ENCODE measurements at places on chromosomes 2 and 18.
A peak's percentile ranks its signal among the peaks of the same experiment; 100 is the strongest.

DNA sequence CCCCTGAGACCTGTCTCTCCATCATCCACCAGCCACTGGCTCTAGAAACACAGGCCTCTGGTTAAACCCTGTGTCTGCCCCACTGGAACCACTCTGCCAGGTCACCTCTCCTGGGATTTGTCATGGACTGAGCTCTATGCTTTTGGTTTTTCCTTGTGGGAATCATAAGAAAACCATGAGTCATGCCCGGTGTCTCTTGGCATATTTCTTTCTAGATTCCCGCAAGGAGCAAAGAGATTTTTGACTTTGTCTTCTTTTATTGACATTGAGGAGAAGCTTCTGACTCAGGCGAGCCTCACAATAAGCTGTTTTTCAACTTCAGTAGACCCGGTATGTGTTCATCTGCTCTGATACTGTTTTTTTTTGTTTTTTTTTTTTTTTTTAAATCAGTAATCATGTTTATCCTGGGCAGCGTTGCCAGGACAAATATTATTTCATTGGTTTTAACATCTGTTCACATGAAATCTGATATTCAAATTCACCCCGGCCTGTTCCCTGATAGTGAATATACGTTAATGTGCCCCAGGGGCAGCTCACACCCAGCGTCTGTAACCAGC lies 207.1 kb downstream of the ACKR3 start:
- DNase-seq, result no peak

DNA sequence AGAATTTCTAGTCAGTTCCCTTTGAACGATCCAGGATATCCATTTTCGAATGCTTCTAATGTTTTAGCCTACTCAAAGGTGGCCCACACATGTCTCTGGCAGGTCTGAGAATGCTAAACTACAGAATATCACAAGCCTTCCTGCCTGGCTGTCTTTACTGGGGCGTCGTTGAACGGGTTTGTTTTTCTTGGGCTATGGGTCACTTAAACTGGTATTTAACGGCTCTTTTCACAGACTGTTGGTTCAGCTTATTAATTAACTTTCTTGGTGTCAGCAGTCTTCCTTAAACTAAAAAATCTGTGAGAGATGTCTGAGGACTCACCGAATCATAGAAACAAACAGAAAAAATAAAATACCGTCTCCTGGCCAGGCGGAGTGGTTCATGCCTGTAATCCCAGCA lies 563.2 kb upstream of the NRP2 start:
- DNase-seq, result no peak

DNA sequence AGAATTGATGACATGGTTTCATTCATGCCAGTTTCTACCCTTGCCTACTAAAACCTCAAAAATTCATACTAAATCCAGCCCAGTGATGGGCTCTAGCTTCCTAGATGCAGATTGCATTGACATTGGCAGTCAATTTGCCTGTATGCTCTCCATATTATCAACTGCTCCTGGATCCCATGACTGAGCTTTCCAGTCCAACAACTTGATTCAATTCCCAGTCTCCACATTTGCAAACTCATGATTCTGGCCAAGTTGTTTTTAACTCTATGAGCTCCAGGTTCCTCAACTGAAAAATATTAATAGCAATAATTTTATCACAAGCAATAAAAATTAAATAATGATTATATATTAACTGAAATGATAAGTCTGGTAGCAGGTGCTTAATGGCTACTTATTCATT lies 51.0 kb upstream of the DSC1 start:
- DNase-seq, result no peak

GRCh38 chr2:63993871-63994270 lies 25.4 kb downstream of the VPS54 start:
- peak; percentile 9 for DNase-seq

DNA sequence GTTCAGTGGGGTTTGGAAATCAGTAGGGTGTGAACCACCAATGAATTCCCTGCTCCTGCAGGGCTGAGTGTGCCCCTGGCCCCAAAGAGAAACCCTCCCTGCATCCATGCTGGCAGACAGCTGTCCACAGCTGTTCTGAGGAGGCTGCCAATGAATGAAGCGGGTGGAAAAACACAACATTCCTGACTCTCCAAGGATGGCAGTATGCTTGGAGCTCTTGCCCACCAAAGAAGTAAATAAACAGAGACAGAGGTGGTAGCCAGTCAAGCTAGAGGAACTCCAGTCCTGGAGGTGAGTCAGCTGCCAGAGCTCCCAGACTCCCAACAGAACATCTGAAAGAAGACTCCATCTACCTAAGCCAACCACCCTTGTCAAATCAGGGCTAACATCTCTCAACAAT lies 6.2 kb downstream of the ZBTB7C start:
- no peak for DNase-seq

DNA sequence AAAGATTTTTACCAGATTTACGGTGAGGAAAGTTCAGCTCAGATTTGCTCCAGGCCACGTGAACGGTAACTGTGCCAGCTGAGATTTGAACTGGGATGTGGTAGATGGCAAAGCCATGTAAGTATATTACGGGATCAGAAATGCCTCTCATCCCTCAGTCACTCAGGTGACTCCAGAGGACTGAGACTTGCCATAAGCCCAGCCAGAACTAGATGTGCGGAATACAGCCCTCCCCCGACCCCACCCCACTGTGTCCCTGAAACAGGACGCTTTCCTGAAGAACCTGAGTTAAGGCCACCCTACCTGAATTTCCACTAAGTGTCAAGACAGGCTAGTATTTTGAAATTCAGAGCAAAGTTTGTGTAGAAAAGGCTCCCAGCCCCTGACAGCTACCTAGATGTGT lies 1.3 kb upstream of the FHL2 start:
- DNase-seq, result no peak

DNA sequence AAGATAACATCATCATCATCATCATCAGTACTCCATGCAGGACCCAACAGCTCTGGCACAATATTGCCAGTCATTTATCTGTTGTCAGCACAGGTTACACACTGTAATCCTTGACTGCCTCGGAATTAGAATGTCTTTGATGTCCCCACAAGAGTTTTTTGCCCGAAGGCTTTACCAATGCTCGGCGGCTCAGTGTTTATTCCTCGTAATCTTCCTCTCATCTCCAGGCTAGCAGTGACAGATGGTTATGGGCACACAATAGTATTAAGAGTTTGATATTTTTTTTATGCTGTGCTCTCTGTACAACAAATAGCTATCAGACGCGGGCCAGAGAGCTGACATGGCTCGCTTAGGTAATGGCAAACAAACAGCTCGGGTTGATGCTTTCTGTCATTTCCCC lies 515.2 kb downstream of the ZEB2 start:
- no peak for DNase-seq

- no peak for DNase-seq
These were observed 59.7 kb downstream of the MAP4K3 start for GRCh38 chr2:39377226-39377939.

DNA sequence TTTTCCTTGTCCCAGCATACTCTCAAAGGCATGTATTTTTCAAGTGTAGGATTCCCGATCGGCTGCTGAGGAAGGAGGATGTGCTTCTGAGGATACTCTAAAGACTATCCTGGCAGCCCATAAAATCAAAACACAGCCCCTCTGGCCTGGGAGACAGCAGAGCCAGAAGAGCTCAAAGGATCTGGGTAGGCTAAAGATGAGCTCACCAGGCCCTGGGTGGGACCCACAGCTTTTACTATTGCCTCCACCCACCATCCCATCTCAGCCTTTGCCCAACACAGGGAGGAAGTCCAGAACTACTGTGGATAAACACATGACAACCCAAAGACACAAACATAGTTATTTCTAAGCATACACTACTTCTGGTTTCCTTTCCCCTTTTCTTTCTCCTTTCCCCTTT lies 79.1 kb upstream of the ZFP36L2 start:
- DNase-seq, result no peak

- no peak for DNase-seq
These were observed 35.5 kb upstream of the GNAL start for GRCh38 chr18:11653521-11653920.

- no peak for DNase-seq
These were observed 1.0 kb downstream of the DARS1 start for GRCh38 chr2:135984199-135985017.

DNA sequence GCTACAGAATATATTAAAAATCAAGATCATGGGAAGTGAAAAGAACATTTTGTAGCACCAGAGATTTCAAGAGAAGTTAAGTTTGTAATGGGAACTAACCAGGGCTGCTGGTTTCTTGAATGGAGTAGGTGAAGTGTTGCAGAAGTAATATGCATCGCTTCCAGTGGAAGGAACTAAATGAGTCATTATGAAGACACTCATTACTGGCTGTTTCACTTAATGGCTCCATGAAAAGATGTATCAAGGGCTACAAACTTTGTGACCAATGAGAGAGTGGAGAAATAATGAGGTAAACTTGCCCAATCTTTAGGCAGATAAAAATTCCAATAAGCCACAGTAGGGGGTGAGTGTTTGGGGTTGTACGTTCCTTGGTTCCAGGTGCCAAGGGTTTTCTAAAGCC lies 380.4 kb upstream of the POU3F3 start:
- no peak for DNase-seq

GRCh38 chr2:12428324-12428723 lies 288.4 kb upstream of the TRIB2 start:
- DNase-seq, result no peak

- no peak for DNase-seq
These were observed 9.8 kb upstream of the FZD5 start for GRCh38 chr2:207779523-207779922.

GRCh38 chr2:46852598-46852997 lies 63.0 kb downstream of the MCFD2 start:
- no peak for DNase-seq

GRCh38 chr2:80489717-80490116 lies 185.2 kb upstream of the LRRTM1 start:
- DNase-seq, result no peak

DNA sequence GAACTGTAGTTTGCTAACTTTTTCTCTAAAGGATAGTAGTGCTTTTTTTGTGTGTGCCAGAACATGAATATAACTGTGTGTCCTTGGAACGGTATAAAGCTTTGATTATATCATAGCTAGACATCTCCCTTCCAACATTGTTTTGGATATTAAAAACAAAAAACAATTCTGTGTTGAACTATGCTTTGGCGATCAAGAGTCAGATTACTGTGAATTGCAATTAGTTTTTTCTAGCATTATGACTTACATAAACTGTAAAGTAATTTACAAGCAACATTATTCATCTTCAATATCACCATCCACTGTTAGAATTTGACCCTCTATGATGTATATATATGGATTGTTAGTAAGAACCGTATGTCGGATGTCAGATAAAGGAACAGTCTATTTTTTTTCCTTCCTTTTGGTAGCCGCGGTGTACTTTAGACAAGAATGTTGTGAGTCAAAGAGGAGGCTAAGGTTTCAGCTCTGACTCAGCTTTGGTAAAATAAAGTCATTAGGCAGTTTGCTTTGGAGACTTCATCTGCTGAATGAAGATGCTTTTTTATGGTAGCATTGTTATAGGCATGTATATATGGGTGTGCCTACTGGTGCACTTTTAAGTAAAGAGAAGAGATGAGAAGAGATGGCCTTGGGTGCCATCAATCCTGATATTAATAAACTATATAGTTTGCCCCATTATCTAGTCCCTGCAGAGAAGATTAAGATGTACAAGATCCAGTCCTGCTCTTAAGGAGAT lies 76.4 kb downstream of the LTBP1 start:
- DNase-seq, result no peak

DNA sequence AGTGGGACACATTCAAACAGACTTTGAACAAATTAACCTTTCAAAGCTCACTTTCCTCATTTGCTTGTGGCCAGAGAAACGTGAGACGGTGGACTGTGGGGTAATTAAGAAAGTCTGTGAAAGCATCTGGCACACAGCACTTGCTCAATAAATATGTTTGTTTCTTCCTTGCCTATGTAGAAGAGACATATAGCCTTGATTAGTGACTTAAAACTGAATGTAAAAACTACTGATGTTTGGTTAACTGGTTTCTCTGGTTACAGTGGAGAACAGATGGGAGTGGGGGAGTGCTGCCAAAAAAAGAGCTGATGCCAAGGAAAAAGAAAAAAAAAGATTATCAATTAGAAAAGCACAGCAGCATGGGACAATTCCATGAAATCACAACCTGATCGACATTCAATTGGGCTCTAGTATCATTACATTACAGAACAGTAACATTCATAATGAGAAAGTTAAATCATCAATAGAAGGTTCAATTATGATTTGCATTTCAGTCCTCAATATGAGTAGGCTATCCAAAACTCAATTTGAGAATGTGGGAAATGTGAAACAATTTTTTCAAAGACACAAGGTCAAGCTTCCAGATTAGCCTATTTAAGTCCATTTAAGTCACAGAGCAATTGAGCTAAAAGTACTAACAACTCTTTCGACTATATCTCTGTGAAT lies 14.7 kb downstream of the CUL3 start:
- DNase-seq, result no peak

DNA sequence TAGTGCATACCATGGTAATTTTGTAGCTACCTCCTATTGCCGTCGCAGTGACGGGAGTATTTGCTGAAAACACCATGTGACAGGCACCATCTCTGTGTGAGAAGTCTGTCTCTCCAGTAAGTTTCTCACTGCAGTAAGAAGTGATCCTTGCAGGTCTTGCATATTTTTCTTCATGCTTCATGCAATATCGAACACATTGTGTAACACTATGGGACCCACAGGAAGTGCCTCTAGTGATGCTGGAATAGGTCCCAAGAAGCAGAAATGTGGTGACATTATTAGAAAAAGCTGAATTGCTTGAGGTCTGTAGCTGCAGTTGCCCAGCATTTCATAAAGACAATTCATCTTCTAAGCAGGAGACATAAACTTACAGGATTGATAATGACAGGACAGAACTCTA lies 167.6 kb downstream of the DCDC2C start:
- no peak for DNase-seq

- DNase-seq, result no peak
These were observed 665 bp upstream of the CACNB4 start for GRCh38 chr2:152099367-152100050.

GRCh38 chr2:16425462-16426336 lies 239.9 kb downstream of the CYRIA start:
- DNase-seq, result no peak
